Ovary (tissue), 10 donors: ENCODE measurements at places on chromosomes 2 and 18. TPM values are rescaled to one million over a fixed set of nuclear protein-coding genes. Genes with fewer than 3 reads are reported as not detected.

DNA sequence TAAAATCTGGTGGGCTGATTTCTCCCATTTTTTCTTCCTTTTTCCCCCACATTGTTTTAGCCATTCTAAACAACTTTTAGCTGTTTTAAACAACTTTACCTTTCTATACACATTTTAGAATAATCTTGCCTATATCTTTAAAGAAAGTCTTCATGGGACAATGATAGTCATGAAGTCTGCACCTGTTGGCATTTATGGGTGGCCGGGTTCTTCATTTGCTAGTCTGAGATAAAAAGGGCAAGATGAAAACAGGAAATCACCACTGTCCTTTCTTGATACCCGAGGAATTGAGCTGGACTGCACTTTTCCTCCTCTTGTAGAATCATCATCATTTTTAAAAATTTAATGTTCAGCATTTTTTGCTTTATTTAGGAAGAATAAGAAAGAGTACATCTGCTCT, 104.5 kb downstream of the ATP9B start:
- peaks cover 3% of the 10 kb centered on the region for H3K4me1 ChIP-seq
- H3K4me3 ChIP-seq: no peak overlapping the region
- H3K36me3 ChIP-seq: no peaks in the 10 kb centered on the region

GRCh38 chr2:15539999-15540398, 21.1 kb downstream of the NBAS start:
- no peak overlapping the region for H3K4me3 ChIP-seq
- no peaks in the 10 kb centered on the region for H3K4me1 ChIP-seq
- H3K36me3 ChIP-seq: no peaks in the 10 kb centered on the region
- H3K27me3 ChIP-seq: no peaks in the 10 kb centered on the region

- H3K27ac ChIP-seq: no peak overlapping the region
- H3K27me3 ChIP-seq: no peaks in the 10 kb centered on the region
- H3K4me3 ChIP-seq: no peak overlapping the region
- no peak for DNase-seq
Observed at GRCh38 chr2:47267711-47268086, 112.6 kb upstream of the STPG4 start.

DNA sequence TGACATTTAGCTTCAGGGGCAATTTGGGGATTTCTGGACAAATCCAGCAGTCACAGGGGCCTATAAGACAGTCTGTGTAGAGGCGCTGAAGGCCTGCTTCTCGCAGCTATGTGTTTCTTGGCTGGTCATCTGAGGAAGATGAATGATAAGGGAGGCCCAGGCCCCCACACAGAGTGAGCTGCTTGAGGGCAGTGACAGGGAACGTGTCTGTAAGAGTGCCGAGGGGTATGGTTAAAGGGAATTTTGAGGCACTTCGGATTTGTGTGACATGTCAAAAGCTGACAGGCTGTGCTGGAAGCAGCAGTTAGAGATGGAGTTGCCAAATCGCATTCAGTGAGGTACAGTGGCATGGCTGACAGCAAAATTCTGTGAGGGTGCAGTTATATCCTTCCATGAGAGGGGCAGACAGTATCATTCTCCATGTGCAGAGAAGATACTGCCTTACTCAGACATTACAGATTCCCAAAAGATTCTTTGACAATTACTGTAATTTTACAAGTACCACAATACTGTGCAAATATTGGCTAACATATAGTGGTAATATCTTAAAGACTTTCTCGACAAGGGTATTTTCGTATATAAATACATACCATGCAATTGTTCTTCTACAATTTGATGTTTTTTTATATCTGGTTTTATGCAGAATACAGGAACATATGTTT, 74.0 kb downstream of the CERS6 start:
- no peak for DNase-seq
- no peak overlapping the region for H3K27ac ChIP-seq
- H3K4me1 ChIP-seq: peaks cover 12% of the 10 kb centered on the region
- H3K4me3 ChIP-seq: no peak overlapping the region

DNA sequence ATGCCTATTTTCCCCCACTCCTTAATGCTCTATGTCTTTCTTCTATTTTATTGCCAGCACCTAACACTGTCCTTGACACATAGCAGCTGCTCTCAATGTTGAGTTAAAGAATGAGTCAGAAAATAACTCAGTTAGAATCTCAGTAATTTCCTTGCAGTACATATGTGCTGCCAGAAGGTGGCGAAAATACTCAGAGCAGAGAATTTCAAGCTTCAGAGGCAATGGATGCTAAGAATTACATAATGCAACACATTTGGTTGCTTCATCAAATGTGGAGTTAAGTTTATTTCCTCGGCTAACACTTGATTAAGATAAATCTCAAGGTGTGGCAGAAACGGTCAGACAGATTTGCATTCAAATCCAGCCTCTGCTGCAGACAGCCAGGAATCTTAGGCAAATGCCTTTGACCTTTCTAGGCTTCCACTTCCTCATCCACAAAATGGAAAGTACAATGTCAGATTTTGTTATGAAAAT, 105.6 kb downstream of the VSNL1 start:
- peaks cover 2% of the 10 kb centered on the region for H3K4me1 ChIP-seq
- DNase-seq: no peak
- no peak overlapping the region for H3K27ac ChIP-seq
- H3K36me3 ChIP-seq: no peaks in the 10 kb centered on the region
- no peak overlapping the region for H3K4me3 ChIP-seq
- H3K27me3 ChIP-seq: no peaks in the 10 kb centered on the region

DNA sequence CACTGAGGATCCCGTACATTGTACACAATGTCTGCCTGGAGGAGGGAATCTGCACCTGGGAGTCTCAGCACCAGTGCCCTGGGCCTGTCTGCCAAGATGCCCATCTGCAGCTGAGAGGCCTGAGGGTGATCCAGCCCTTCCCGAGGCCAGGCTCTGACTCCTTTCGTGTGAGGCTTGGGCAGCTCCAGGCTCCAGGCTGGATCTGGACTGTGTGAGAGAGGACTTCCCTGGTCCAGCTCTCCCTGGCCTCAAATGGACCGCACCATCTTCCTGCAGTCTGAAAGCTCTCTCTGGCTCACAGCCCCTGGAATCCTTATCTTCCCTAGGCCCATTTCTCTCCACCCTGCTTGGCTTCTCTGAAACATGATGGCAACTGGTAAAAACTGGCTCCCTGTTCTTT, 324.6 kb downstream of the DYSF start:
- no peak overlapping the region for H3K4me3 ChIP-seq
- peaks cover 6% of the 10 kb centered on the region for H3K4me1 ChIP-seq
- no peak overlapping the region for H3K27ac ChIP-seq
- no peak for DNase-seq

- H3K27me3 ChIP-seq: no peaks in the 10 kb centered on the region
- H3K27ac ChIP-seq: no peak overlapping the region
- H3K36me3 ChIP-seq: no peaks in the 10 kb centered on the region
- no peak overlapping the region for H3K4me3 ChIP-seq
- no peaks in the 10 kb centered on the region for H3K4me1 ChIP-seq
Observed at GRCh38 chr2:6724605-6725140, 141.0 kb downstream of the CMPK2 start.

DNA sequence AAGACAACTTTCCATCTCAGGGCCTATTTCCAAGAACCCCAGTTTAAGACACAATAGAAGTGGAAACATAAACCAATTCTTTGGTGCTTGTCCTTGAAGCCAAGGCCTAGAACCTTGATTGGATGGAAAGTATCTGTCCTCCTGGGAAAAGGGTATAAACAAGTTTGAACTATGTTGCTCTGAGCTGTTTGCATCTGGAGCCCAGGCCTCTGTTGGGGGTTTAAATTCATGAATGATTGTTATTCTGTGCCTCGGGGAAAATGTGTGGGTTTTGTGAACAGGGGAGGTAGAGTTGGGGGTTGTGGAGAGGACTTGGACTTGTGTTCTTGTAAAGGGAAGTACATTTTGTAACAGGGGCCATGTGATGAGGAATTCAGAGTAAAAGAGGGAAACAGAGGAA, 406.1 kb downstream of the SLC4A3 start:
- H3K4me3 ChIP-seq: no peak overlapping the region
- H3K27ac ChIP-seq: peak overlapping the region; percentile 61
- H3K36me3 ChIP-seq: no peaks in the 10 kb centered on the region
- H3K4me1 ChIP-seq: peaks cover 11% of the 10 kb centered on the region

DNA sequence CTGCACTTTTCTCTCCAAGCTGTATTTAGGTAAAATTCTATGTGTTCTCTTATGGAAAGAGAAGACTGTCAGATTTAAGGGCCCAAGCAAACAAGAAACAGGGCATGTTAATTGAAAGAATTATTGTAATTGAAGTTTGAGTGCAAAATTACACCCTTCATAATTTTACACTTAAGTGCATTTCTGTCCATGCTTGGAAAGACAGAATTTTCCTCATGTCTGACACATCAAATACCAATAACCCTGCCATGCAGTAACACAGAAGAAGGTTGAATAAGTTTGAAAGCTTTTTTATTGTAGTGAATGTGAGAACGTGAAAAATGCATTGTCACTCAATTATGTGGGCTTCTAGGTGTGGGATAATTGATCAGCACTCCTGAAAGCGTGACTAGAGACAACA, 52.9 kb upstream of the PARD3B start:
- no peaks in the 10 kb centered on the region for H3K36me3 ChIP-seq
- H3K27ac ChIP-seq: no peak overlapping the region
- H3K4me1 ChIP-seq: no peaks in the 10 kb centered on the region
- no peaks in the 10 kb centered on the region for H3K27me3 ChIP-seq

GRCh38 chr2:175004730-175004979, 526 bp downstream of the CHN1 start:
- peak overlapping the region; percentile 84 for H3K27ac ChIP-seq
- H3K27me3 ChIP-seq: no peaks in the 10 kb centered on the region
- H3K4me1 ChIP-seq: peaks cover 3% of the 10 kb centered on the region
- DNase-seq: no peak

DNA sequence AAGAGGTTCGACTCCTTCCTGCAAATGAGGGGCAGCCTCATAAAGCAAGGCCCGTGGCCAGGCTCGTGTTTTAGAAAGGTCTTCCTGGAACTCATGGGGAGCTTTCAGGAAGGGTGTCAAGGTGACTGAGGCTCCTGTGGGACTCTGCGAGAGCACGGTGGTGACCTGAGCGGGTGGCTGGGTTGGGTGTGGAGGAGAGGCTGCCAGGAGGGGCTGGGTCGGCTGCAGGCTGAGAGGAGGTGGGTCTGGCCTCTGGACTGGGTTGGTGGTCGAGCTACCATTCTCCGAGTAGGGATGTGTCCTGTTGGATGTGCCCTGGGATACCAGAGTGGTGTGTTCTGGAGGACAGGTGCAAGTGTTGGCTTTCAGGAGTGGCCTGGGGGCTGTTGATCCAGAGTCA, 86.4 kb downstream of the DGKD start:
- no peaks in the 10 kb centered on the region for H3K27me3 ChIP-seq
- H3K4me1 ChIP-seq: peaks cover 4% of the 10 kb centered on the region
- DNase-seq: no peak
- no peaks in the 10 kb centered on the region for H3K36me3 ChIP-seq
- H3K4me3 ChIP-seq: no peak overlapping the region

- H3K27me3 ChIP-seq: no peaks in the 10 kb centered on the region
Observed at GRCh38 chr18:58456625-58457024, 172.3 kb downstream of the ALPK2 start.

ANKRD23 gene
- total RNA-seq: 14.1 TPM

ASAP2 gene
- total RNA-seq: 14.5 TPM
